Activated CD4-positive, alpha-beta T cell treated with anti-CD3 and anti-CD28 coated beads for 1 hour (primary cell): ENCODE measurements at places on chromosomes 16 and 17.

DNA sequence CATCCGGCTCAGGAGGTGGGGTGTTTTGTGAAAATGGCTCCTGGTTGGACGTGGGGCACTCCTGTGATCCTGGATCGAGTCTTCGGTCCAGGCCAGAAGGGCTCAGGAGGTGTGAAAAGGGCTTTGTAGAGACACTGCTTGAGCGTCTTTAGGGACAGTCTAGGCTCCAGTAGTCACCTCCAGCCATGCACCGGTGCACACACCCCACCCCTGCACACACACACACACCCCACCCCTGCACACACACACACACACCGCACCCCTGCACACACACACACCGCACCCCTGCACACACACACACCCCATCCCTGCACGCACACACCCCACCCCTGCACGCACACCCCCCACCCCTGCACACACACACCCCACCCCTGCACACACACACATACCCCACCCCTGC lies 19.1 kb downstream of the CHMP1A start:
- no peak for DNase-seq

GRCh38 chr16:27894386-27894785 lies 169.1 kb downstream of the GSG1L start:
- no peak for DNase-seq

DNA sequence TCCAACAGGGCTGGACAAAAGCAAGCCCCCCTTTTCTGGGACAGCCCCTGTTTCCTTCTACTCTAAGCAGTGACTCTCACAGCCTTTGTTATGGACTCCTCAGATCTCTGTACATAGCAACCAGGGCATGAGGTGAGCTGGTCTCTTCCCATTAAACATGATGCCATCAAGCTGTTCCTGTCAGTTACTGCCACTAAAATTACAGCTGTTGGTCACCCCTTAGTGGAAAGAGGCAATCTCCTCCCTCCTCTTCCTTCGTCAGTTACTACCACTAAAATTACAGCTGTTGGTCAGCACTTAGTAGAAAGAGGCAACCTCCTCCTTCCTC lies 95.2 kb upstream of the SMIM36 start:
- no peak for DNase-seq

DNA sequence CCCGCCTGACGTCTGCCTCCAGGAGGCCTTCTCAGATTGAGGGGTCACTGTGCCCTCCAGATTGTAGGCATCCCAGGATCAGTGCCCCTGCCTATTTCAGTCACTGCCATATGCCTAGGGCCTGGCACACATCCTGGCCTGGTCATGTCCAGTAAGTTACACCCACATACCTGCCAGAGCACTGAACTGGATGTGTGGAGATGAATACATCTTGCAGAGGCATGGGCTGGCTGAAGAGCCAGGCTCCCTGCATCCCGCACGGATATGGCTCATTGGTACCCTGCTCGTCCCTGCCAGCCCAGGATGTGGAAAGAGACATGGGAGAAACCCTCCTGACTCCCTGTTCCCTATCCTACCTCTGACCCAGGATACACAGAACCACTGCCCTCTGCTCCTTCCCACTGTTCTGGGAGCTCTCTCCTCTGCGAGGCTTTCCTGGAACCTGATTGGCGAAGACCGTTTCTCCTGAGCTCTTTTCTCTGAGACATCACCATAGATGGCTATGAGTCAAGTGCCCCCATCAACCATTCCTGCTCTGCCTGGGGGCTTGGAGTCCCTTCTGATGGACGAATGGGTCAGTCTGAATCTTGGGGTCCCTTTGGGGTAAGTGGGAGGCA lies 40.0 kb upstream of the TAC4 start:
- no peak for DNase-seq

DNA sequence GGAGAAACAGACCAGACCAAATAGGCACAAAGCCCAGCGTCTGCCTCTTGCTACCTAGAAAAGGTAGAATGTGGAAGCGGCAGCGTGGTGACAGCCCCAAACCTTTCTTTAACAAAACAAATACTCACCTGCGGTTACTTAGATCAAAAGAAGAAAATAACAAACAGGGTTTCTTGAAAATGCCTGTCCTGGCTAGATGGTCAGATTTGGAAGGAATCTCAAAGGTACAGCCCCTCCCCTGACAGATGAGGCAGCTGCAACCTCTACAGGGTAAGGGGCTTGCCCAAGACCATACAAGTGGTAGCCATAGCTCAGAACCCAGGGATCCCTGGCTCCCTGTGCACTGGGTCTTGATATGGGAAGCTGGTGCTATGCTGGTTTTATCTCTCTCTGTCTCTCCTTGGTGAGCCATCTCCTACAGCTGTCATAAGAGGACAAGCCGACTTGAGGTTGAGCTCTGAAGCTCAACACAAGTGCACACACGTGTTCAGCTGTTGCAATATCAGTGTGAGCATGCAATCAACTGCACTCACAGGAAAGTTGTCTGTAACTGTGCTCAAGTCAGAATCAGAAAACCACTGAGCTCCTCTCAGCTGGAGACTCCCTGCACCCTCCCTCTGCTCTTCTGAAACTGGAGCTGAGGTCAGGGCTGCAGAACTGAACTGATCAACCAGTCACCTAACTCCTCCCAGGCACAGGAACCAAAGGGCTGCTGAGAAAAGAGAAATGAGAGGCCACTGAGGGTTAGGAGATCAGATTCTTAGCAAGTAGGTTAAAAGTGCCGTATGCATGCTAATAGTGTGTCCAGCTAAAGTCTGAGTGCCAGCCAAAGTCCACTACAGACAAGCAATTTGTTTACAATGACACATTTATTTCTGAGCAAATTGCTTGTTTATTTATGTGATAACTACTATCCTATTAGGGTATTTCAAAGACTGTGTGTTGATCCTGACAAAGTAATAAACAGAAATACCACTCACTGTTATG lies 6.1 kb upstream of the RNF157 start:
- DNase-seq, result no peak

DNA sequence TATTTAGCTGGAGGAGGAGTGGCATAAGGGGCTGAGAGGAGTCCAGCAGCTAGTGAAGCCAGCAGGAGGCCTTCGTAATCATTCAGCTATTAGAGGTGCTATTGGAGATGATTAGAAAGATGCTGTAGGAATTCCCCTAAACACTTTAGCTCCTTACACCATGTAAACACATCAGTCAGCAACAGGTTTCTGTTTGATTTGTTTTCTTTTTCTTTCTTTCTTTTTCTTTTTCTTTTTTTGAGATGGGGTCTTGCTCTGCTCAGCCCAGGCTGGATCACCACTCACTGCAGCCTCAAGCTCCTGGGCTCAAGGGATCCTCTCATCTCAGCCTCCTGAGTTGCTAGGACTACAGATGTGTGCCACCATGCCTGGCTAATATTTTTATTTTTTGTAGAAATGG lies 10.6 kb upstream of the SEPHS2 start:
- no peak for DNase-seq

- no peak for DNase-seq
Observed at GRCh38 chr16:17431012-17431411, 39.7 kb downstream of the XYLT1 start.

DNA sequence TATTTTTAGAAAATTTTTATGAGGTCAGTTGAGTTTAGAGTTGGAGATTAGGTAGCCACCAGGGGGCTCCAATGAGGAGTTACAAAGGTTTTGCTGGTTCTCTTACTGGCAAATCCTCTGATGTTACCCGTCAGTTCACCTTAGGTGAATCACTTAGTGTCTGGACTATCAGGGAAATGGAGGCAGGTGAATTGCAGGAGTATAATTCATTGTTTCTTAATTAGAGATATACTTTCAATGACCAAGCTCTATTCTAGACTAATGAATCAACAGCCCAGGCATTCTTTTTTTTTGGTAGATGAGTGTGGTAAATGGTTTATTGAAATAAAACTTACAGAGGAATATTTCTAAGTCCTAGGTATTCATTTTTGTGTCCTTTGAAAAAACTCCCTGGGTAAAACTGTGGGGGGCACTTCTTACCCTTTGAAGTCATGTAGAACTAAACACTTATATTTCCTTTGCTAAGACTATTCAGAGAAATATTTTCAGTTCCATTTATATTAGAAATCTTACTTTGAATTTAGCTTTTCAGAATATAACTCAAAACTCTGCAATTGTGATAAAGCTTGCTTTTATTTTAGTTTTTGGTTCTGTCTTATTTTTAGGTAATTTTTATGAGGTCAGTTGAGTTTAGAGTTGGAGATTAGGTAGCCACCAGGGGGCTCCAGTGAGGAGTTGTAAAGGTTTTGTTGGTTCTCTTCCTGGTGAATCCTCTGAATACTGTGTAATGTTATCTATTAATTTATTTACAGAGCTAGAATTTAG lies 17.7 kb downstream of the PSMD11 start:
- no peak for DNase-seq

- DNase-seq, result no peak
Observed at GRCh38 chr16:2692251-2692947, 10.1 kb downstream of the KCTD5 start.

DNA sequence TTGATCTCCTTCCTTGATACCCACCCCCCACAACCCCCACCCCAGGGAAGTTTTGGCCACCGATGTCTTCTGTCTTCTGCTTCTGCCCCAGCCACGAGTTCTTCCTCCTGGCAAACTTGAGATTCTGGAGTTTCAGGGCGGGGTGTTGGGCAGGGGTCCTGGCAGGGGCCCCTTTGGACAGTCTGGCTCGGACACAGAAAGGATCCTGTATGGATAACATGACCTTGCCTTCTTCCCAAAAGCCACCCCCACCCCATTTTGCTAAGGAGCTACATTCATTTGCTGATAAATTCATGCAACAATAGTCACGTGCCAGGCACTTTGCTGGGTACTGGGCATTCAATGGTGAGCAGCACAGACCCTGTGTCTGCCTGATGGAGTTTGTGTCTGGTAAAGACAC lies 5.9 kb upstream of the COL1A1 start:
- no peak for DNase-seq

GRCh38 chr17:31211352-31212012 lies 85.6 kb downstream of the OMG start:
- DNase-seq, result no peak

GRCh38 chr16:19131825-19132218 lies 18.1 kb downstream of the ITPRIPL2 start:
- no peak for DNase-seq

GRCh38 chr17:15501282-15501681 lies 33.9 kb upstream of the CDRT4 start:
- DNase-seq, result no peak

DNA sequence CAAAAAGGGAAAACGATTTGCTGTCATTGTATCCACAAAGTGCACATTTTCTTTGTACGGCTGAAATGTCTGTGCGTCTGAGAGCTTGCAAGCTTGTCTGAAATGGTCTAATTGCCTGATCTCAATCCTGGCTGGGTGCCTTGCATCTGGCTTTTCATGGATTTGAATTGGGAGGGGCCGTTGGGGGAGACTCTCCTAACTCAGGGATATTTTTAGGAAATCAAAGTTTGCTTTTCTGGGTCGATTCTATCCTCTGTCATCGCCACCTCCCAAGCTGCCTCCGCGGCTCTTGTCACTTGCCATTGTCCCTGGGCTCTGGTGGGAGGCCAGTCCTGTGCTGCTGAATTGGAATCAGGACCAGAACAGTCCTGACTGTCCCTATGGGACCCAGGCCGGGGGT lies 33.3 kb upstream of the MGAT5B start:
- no peak for DNase-seq

GRCh38 chr16:1773703-1774447 lies 941 bp upstream of the MRPS34 start:
- no peak for DNase-seq

DNA sequence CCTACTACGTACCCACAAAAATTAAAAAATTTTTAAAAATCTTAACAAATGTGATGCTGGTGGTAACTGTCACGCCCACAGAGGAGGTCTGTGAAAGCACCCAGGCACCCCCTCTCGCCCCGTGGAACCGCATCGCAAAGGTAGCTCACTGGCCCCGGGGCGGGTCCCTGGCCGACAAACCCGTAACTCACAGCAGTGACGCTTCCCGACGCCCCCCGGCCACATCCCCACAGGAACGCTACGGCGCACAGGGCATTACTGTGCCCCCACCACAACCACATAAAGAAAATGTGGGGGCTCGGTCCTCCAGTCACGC lies 366 bp downstream of the ANKS3 start:
- DNase-seq, result no peak

GRCh38 chr16:88593489-88593888 lies 23.3 kb downstream of the ZC3H18 start:
- no peak for DNase-seq

GRCh38 chr17:27575096-27575911 lies 55.7 kb upstream of the LGALS9 start:
- DNase-seq, result no peak

DNA sequence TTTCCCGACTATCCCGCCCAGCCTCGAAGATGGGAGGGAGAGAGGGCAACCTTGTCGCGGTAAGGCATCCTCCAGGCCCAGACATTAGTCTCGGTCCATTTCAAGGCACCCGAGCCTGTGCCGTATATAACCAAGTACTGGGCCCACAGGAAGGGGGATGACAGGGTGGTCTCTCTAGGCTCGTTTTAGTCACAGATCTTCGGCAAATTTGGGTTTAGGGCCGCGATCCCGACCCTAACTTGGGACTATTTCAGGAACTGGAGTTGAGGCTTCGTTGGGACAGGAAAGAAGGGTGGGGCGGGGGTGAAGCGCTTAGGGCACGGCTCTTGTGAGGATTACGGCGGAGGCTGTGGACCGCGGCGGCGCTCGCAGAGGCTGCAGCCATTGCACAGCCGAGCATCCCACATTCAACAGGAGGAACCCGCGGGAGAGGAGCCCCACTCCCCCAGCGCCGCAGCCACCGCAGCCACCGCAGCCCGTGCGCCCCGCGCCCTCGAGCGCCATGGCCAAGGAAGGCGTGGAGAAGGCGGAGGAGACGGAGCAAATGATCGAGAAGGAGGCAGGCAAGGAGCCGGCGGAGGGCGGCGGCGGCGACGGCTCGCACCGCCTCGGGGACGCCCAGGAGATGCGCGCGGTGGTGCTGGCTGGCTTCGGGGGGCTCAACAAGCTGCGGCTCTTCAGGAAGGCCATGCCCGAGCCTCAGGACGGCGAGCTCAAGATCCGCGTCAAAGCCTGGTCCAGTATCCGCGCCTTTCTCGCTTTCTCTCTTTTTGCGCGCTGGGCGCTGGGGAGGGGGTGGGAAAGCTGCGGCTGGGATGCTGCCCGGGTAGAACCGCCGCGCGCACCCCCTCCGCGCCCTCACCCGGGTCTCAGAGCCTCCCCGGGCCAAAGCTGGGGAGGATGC lies at the start of gene VAT1L:
Gene VAT1L (plus strand): TSS at position 384 of the 904 bp plus-strand sequence. CDS start 119 bp downstream, at position 503.
- DNase-seq, result no peak

DNA sequence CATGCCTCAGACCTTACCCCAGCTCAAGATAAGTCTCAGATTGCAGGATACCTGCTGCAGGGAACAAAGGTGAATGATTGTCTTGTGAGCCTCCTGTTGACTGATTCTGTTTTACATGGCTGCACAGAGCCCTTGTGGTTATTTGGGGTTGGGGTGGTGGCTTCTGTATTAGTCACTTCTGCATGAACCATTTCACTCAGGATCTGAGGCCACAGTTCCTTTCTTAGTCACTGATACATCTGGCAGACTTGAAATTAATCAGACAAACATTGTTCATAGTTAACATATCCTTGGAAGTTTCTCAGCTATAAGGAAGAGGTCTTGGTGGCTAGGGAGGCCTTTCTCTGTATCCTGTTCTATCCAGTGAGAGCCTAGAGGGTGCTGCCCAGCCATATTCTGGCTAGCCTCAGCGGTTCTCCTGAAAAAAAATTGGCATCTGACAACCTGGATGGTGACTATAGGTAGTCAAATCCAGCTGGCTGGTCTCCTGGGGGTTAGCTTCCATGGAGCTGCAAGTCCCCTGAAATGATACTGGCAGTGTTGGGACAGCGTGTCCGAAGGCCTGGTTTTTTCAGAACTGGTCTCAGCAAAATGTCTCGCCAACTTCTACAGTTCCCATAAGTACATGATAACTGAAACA lies 8.4 kb upstream of the PLK1 start:
- DNase-seq, result no peak
